ENCODE measurements at places on chromosomes 7 and 10.

GRCh38 chr10:28722065-28722803, 44.9 kb downstream of the BAMBI start:
- no peak for DNase-seq

DNA sequence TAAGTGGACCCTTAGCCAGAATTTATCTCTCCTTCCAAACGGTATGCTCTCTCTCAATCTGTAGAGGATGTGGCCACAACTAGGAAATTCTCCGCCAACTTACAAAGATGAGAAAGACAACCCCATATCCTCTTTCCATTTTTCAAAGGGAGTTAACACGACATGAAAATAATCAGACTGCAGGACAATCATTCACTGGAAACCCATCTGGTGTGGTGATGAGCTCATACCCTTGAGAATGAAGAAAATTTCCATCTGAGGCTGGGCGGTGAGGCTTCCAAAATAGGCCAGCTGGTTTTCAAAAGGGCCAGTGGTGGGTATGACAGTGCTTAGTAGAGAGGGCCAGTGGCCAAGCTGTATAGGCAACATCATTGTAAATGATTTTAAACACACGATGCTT, 369.6 kb downstream of the FRMD4A start:
- DNase-seq, result no peak

GRCh38 chr10:35172146-35172545, 45.5 kb downstream of the CREM start:
- no peak for DNase-seq

DNA sequence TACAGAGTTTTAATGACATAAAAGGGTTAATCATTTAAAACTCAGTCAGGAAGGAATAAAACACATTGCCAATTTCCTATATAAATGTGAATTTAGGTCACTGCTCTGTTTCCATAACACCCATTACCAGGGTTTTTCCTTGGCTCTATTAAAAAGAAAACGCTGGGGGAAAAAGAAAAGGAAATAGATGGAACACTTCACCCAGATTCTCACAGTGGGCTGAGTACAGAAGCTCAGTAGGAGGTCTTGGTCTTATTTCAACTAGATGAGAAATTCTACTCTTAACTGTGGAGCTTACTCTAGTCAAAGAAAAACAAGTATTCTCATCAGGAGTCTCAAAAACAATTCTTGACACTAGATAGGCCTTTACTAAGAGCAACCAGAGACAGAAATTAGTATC, 36.5 kb downstream of the GLUD1 start:
- no peak for DNase-seq

- DNase-seq, result no peak
Measured at GRCh38 chr7:56062382-56062781, 1.7 kb upstream of the SUMF2 start.

DNA sequence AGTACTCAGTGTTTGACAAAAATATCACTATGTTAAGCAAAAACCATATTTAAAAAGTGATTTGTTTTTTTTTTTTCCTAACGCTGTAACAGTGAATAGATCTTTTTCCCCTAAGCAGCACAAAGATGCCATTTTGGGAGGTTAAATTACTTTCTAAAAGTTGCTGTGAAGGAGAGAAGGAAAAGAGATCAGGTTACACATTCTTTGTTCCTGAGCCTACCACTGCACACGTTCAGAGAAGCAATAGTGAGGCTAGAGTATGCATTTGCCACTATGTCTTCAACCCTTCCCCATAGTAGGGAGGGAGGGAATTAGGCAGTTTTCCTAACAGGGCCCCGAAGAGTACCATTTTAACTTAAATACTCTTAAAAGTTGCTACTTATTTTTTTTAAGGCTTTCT, 38.9 kb downstream of the BMPR1A start:
- DNase-seq, result no peak

- DNase-seq, result no peak
Measured at GRCh38 chr7:135697276-135698049, 30.5 kb downstream of the SLC13A4 start.
